ENCODE measurements at places on chromosomes 7 and 10. TPM values are rescaled to one million over a fixed set of nuclear protein-coding genes. Genes with fewer than 3 reads are reported as not detected.
A peak's percentile ranks its signal among the peaks of the same experiment; 100 is the strongest.

- DNase-seq = no peak
Observed at GRCh38 chr7:33628894-33629293, 276.4 kb upstream of the BMPER start.

DNA sequence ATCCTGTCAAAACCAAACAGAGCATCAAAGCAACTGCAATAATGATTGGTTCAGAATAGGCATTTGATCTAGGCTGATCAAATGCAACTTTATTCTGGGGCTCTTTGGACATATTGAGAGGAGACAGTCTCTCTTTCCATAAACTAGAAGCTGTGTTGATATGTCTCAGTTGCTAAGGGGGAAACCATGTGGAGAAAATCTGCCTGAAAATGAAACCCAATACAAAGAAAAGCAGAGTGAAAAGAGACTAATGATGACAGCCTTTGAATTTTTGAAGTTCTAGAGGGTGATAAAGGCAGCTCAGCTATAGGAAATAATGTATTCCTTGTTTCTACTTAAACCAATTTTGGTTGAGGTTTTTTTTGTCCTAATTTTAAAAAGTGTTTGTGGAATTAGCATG is 941.8 kb upstream of the POT1 start:
- no peak for DNase-seq

- peak; percentile 7 for DNase-seq
Observed at GRCh38 chr10:68871105-68871711, 29.9 kb upstream of the DDX50 start.

- DNase-seq = no peak
Observed at GRCh38 chr10:62172465-62172864, 96.2 kb downstream of the RTKN2 start.

DNA sequence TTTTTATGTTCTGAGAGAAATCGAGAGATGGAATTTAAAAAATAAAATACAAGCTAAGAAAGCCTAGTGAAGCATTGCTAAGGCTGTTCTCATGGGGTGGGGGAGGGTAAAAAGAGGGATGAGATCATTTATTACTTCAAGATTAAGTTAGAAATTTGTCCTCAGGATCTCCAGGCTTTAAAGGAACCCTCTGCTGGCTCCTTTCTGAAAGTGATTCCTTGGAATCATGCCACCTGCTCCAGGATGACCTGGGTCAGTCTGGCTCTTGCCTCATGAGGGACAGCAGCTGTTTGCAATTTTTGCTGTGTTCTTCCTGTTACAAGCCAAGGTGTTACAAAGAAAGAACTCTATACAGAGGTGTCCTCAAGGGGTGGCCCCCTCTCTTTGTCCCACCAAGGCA is 69.8 kb downstream of the CDK1 start:
- no peak for DNase-seq

GRCh38 chr7:102891693-102892261 is 21.0 kb upstream of the LRRC17 start:
- DNase-seq = peak; percentile 61

DNA sequence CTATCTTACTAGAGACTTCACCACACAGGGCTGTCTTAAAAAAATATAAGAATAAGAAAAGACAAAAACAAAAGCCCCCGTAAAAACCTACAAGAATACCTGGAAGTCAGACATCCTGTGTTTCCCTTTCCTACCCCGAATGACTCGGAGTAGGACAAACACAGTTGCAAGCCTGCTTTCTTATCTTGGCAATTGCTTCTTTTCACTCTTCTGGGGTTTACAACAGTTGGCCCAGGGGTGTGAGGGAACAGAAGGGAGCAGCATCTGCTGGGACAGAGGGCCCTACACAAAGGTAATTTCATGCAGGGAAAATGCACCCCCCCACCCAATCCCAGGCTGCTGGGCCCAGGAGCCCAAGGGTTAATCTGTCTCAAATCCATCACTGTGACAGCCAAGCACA is 220.6 kb downstream of the ARHGAP12 start:
- no peak for DNase-seq

- DNase-seq = no peak
Observed at GRCh38 chr10:44010873-44011602, 362.4 kb upstream of the ZNF32 start.

- no peak for DNase-seq
Observed at GRCh38 chr7:55545496-55545895, 26.8 kb downstream of the VOPP1 start.

DNA sequence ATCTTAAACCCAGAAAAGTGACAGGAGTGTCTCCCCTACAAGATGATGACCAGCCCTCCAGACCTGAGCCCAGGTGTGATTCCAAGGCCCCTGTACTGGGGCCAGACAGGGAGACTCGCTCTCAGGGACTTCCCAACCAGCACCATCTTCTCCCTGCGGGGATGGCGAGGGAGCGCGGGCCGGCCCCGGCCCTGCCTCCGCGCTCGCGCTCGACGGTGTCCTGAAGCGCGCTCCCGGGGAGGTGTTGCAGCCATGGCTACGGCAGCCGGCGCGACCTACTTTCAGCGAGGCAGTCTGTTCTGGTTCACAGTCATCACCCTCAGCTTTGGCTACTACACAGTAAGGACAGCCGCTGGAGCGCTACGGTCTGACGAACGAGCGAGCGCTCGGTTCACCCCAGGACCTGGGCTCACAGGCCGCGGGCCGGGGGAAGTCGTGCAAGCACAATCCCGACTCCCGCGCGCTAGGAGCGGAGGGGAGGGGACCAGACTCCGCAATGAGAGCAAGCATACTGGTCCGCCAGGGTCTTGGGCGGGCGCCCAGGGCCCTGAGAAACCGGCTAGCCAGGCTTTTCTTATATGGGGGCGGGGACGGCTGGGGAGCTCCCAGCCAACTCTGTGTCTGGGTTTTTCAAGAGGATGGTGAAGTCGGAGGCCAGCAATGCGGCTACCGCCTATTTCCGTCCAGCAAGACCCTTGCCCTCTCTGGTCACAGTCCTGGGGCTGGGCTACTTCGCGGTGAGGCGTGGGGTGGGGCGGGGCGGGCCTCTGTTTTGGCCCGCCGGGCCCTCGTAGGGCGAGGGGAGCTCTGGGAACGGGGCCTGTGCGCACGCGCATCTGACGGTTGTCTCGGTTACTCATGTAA is at the start of gene TMEM254:
TSS of gene TMEM254 (plus strand) at position 218 of the 864 bp plus-strand sequence. CDS start at position 253, 35 bp downstream.
- DNase-seq = peak; percentile 48

GRCh38 chr10:23581906-23582450 is 143.1 kb downstream of the OTUD1 start:
- DNase-seq = no peak

DNA sequence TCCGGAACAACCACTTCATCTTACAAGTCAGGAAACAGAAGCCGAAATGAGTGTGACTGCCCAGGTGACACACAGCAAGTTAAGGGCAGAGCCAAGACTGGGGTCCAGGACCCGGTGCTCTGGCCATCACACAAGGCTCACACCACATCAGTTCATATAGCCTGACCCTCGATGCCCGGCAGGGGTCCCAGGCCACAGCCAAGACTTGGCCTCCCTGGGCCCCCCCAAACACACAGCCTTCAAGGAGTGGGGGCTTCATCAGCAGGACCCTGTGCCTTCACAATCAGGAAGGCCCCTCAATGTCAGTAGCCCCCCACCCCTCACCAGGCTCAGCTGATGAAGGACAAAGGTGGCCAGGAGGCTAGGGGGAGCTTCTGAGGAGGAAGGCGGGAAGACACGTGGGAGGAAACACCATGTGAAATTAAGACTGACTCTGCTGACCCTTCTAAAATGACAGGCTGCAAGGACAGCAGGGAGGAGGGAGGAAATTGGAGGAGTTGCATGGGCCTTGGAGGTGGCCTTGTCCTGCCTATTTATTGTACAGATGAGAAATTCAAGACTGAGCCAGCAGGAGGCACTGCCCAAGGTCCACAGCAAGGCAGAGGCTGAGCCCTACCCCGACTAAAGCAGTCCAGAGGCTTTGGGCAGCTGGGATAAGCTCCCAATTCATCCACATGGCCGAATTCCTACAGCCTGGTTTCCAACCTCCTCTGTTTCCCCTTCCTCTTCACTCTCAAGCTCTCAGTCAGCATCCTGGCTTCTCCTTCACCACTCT is 216.1 kb upstream of the ZMIZ1 start:
- DNase-seq = no peak

DNA sequence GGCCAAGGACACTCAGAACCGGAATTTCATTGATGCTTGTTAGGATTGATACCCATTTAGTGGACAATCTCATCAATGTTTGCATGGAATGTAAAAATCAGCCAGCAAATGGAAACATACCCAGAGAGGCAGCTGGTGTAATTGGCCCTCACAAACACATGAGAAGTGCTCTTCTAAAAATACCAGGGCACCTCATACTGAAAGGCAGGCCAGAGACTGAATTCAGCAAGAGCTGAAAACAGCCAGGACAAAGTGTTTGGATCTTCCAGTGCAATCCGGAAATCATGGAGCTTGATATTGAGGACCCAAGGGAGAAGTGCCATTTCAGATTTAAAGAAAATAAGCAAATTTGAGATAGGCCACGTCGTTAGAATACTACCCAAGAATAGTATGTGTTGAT is 498.6 kb downstream of the GALNT17 start:
- DNase-seq = no peak

DNA sequence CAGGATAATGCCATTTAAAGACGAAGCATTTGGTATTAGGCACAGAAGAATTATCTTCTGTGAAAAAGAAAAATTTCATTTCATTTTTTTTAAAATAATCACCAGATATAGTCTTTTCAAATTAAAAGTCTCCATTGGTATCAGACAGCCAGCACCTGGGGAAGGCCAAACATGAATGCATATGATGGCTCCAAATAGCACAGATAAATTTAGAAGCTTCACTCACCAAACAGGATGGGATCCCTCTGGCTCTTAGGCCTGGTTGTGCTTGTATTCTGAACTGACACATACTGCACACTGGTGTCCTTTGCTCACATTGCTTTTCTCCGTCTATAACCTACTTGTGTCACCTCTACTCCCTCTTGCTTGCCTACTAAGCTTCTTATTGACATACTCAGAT is 169.5 kb upstream of the CHRM2 start:
- DNase-seq = no peak

- peak; percentile 62 for DNase-seq
Observed at GRCh38 chr7:144019457-144019856, 19.3 kb downstream of the OR6B1 start.

- no peak for DNase-seq
Observed at GRCh38 chr10:17768957-17769356, 17.0 kb downstream of the TMEM236 start.

- DNase-seq = no peak
Observed at GRCh38 chr7:7181519-7182155, 707 bp upstream of the C1GALT1 start.

- DNase-seq = no peak
Observed at GRCh38 chr10:48390933-48391845, 84.7 kb downstream of the MAPK8 start.

DNA sequence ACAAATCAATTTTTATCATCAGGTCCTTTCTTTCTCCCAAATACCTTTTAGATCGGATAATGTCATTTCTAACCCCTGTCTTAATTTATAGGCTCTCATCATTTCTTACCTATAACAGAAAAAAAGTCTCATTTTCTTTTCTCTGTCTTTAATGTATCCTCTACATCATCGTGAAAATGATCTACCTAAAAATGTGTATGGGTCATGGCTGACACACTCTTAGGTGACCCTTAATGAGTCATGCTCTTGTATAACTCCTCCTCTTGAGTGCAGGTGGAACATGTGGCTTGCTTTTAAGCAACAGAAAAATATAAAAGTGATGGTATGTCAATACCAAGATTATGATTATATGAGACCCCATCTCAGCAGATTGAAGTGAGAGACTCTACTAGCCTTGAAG is 139.4 kb downstream of the SEMA3C start:
- no peak for DNase-seq

GRCh38 chr10:58480321-58480720 is 32.4 kb upstream of the BICC1 start:
- no peak for DNase-seq

- no peak for DNase-seq
Observed at GRCh38 chr7:97733276-97734161, 1.6 kb downstream of the TAC1 start.

GRCh38 chr7:314853-315252 is 24.9 kb downstream of the FOXL3 start:
- no peak for DNase-seq

DNA sequence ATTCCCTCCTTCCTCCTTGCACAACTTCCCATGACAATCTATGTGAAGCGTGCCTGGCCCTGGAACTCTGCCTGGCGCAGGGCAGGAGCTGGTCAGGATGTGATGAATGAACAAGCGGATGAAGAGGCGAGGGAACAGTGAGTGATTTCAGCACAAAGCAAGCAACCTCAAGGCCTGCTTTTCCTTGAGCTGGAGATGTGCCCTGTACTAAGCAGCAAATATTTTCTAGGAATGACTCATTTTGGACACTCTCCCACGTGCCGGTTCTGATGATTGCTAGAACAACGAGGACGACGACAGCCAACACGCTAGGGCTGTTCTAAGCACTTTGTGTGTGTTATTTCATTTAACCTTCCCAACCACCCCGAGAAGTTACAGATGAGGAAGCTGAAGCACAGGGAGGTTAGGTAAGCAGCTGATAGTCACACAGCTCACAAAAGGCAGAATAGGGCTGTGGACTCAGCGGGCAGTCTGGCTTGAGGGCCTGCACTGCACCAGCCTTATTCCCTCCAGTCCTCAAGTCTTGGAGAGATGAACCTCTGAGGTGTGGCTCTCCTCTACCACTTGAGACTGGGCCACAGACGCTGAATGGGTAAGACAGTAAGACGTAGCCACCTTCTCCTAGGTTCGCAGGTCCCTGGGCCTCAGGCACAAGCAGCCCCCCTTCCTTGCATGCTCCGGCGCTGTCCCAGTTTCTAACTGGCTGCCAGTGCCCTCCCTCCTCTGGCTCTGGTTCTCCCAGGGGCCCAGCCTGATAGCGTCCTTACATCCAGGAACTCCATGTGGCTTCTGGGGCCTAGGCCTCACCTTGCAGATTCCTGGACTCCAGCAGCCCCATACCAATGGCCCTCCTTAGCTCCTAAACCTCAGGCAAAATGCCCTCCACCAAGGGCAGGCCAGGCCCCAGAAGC is 59.0 kb downstream of the YKT6 start:
- DNase-seq = peak; percentile 77

DNA sequence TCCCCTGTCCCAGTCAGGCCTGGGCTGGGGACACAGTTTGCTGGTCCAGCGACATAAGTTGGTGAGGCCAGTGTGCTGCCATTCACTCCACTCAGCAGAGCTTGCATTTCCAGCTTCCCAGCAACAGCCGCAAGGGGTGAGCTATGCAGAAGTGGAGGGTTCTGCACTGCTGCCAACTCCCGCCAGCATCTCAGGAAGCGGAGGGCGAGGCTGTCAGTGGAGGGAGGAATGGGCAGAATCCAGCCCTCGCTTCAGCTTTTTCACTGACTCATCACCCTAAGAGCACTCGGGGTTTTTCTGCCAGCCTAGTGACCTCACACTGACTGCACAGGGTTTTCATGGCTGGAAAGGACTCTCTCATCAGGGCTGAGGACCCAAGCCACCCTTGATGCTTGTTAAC is 625.1 kb upstream of the MKI67 start:
- no peak for DNase-seq

The SYT15B gene
- 0.11 TPM for polyA plus RNA-seq

The FBXO24 gene
- polyA plus RNA-seq = 0.29 TPM

The DYNC1I1 gene
- polyA plus RNA-seq = 0.06 TPM

The SLC12A9 gene
- polyA plus RNA-seq = 11.2 TPM

The C7orf57 gene
- not detected for polyA plus RNA-seq

The SLC13A1 gene
- not detected for polyA plus RNA-seq
